HepG2 (cell line): ENCODE measurements at places on chromosomes 1 and 21.

GRCh38 chr1:95604771-95605170 is 370.8 kb downstream of the RWDD3 start:
- DNase-seq = no peak

- DNase-seq = no peak
Observed at GRCh38 chr1:41045740-41046139, 24.2 kb upstream of the SLFNL1 start.

- DNase-seq = no peak
Observed at GRCh38 chr1:198205016-198205684, 48.4 kb downstream of the NEK7 start.

DNA sequence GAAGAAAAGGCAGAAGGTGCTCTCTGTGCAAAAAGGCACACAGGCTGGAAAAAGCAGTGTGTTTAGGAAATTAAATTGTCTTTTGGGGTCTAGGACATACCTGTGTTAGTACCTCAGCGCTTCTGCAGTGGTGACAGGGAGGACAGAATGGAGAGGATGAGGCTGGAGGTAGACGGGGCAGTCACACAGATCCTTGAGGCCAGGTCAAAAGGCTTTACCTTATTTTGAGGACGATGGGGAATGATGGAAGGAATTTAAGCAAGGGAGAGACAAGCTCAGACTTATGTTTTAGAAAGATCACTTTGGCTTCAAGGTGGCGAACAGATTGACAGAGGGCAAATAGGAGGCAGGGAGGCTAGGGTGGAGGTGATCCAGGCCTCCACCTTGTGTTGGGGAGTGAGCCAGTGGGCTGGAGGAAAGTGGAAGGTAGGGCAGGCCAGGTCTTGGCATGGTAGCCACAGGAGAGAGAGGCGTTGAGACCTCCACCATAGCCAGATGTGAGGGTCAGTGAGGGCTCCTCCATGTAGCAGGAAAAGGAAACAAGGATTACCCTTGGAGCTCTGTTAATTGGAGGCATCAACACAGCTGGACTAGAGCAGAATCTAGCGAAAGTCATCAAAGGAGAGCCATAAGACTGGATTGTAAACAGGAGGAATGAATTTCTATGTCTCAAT is 4.2 kb downstream of the CYP4B1 start:
- no peak for DNase-seq

DNA sequence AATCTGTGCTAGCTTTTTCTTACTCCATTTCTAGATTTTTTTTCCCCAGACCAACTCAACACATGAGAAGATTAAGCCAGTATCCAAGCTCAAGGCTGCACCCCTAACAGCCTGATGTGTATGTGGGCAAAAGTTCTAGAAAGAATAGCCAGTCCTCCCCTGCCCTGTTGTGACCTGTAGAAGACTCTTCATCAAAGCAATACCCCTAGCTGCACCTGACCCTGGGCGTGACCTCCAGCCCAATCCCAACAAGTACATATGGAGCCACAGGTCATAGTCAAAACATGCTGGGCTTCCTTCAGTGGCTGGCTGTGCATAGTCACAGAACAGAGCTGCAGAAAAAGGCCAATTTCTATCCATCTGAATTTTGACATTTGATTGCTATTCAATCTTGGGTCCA is 72.5 kb downstream of the ATP1A1 start:
- DNase-seq = no peak

DNA sequence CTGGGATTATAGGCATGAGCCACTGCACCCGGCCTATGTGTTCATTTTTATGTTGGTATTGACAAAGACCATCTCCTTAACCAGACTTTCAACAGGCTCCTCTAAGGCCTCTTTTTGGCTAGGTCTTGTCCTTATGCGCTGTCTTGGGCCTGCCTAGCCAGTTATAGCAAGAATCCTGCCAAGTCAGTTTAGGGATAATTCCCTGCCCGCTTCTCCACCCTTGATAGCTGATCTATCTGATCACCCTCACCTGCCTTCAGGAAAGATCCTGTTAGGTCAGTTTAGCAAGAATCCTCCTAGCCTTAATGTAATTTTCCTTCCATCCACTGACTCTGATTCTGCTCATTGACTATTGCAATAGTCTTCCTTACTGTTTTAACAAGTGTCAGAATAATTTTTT is 2.4 kb upstream of the B4GALT3 start:
- no peak for DNase-seq

DNA sequence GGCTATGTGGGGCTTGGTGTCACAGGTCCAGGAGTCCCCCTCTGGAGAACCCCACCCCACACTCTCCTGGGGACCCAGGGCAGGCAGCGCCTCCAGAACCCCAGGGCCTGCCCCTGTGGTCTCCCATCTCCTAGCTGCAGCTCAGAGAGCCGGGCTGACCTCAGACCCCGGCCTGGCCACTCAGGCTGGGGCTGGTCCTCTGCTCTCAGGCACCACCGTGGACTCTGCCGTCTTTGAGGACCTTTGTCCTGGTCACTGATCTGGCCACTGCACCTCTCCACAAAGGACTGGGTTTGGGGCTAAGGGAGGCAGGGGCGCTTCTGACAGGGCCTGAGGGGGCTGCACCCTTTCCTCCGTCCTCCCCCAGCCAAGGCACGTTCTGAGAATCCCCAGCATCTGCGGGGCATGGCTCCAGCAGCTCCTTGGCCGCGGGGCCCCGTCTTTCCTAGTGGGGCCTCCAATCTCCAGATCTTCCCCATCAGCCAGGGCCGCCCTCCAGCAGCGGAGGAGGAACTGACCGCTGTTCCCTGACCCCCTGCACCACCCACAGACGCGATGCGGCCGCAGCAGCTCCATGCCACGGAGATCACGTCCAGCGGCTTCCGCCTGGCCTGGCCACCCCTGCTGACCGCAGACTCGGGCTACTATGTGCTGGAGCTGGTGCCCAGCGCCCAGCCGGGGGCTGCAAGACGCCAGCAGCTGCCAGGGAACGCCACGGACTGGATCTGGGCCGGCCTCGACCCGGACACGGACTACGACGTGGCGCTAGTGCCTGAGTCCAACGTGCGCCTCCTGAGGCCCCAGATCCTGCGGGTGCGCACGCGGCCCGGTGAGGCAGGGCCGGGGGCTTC is 3.3 kb downstream of the VWA1 start:
- no peak for DNase-seq

GRCh38 chr1:230867903-230868735 is at the start of gene C1orf198:
Gene C1orf198 (minus strand): TSS chr1:230868521. CDS start chr1:230868512, 9 bp downstream.
- peak; percentile 32 for DNase-seq

DNA sequence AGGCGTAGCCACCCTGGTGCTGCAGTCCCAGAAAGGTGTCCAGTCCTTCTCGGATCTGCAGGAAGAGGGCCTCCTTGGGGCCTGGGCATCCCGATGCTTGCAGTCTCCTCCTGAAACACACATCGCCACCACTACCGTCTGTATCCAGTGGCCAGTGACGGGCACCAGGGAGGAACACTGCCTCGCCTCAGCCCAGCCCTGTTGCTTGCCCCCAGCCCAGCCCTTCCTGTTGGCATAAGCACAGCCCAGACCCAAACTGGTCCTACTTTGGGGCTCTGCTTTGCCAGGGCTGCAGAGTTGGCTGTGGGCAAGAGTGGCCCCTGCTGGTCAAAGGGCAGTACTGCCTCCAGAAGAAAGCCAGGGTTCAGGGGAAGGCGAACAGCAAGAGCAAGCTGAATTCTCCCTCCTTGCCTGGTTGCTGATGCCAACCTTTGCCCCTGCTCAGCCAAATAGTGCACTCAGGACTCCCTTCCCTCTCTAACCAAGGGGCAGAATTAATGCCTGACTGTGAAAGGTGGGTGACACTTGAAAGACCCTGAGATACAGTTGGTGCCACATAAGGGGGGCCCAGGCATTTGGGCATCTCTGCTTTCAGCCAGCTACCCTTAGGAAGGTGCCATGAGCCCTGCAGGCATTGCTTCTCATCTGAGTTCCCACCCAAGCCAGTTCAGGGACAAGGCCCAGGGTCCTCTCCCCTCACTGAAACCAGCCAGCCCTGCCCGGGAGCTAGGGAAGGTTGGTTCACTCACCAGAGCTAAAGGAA is 11.1 kb upstream of the ARHGEF2 start:
- peak; percentile 50 for DNase-seq

GRCh38 chr1:165456861-165457260 is 11.9 kb upstream of the RXRG start:
- DNase-seq = no peak

DNA sequence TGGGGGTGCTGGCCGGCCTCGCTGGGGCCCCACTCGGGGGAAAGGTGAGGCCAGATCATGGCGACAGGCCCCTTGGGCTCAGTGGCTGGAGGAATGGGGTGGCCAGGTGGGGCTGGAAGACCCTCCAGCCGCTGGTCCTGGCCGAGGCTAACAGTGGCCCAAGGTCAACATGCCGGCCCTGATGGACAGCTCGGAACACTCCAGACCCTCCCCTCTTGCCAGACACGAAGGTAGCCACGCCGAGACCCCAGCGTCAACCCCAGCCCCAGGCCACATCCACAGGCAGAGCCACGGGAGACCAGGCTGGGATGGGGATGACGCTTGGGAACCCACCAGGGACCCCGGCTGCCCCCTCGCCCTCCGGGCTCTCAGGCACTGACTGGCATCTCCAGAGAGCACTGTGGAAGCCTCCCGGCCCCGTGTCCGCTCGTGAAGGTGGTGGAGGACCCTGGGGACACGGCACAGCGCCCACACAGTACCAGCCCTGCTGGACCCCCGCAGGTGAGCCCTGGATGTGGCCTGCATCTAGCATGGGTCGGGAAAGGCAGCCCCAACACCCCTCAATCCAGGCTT is 905 bp upstream of the C1QTNF12 start:
- no peak for DNase-seq

DNA sequence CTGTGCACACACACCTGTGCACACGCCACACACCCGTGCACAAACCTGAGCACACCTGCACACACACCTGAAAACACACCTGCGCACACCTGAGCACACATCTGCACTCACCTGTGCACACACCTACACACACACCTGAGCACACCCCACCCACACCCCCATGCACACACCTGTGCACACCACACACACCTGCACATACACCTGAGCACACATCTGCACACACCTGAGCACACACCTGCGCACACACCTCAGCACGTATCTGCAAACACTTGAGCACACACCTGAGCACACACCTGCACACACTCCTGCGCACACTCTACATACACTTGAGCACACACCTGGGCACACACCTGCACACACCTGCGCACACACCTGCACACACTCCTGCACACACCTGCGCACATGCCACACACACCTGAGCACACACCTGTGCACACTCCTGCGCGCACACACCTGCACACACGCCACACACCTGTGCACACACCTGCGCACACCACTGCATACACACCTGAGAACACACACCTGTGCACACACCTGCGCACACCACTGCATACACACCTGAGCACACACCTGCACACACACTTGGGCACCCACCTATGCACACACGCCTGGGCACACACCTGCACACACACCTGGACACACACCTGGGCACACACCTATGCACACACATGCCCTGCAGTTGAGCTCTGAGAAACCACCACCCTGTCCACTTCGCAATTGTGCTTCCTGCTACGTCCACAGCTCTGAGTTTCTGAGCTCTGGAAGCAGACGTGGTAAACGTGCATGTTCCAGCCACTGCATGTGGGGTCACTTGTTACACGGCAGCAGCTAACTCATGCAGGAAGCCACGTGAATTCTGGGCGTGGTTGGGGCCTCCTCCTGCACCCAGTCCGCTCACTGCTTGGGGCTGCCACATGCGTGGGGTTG is 8.0 kb upstream of the C1orf159 start:
- no peak for DNase-seq

DNA sequence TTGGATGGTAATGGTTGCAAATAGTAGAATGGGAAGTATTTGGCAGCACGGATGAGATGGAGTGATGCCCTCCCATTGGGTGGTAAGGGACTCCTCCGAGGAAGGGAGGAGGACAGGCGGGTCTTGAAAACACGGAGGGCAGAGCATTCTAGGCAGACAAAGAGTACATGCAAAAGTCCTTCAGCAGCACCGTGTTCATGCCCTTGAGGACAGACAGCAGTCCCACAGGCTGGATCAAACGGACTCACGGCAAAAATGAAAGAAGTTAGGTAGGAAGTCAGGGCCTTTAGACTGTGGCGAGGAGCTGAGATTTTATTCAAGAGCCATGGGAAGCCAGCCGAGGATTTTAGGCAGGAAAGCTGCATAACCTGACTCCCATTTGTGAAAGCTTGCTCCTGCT is 253.9 kb downstream of the RHOU start:
- DNase-seq = no peak

DNA sequence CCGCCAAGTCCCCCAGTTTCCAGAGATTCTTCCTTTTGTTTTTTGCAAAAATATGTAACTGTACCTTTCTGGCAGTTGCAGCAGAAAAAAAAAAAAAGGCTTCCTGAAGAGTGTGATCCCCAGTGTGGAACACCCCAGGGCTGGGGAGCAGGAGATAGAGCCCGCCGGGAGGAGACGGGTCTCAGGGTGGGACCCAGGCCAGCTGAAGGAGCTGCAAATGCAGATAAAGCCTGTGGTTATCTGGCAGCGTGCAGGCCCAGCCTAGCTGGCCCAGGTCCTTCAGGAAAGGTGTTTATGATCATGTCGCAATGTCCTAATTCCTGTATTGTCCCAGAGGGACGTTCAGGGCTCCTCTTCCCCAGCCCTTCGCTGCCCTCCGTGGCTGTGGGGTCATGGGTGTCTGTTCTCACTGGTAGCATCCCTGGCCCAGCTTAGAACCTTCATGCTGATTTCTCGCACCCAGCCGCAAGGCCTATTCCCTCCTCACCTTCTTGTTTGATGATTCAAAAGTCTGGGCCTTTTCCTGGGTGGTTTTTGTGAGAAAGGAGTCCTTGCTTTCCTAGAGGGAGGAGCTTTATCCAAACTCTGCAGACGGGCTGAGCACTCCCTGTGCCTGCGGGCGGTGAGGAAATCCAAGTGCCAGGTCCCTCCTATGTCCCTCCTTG is 26.2 kb downstream of the RNF187 start:
- no peak for DNase-seq

- DNase-seq = no peak
Observed at GRCh38 chr1:77271852-77272580, 9.8 kb upstream of the AK5 start.

DNA sequence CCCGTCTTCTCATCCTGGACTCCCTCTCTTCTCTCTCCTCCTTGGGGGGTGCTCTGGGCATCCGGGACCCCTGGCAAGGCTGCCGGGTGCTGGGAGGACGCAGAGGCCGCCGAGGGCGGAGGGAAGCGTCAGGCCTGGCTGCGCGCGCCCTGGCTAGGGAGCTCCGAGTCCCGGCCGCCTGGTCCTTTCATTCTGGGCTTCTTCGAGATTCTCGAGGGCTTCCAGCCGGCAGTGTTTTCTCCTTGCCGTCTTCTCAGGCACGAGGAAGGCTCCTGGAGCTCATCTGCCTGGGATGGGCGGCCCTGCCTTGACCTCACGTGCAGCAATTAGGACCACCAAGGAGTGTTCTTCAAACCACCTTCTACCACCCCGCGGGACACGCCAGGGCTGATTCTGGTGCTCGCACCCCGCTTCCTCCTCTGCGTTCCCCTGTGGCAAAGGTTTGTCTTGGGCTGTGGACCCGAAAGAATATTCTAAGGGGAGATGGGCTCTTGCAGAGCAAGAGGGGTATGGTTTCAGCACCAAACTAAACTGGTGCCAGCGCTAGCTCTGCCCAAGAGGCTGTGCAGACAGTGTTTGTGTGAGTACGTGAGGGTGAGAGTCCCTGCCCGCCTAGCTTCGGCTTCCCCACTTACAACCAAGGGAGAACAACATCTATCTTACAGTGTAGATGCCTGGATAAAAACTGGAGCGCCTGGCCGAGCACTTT is 36.5 kb downstream of the PIK3CD start:
- DNase-seq = no peak

- no peak for DNase-seq
Observed at GRCh38 chr1:109306832-109307273, at the start of gene MYBPHL. Gene MYBPHL (minus strand): TSS chr1:109307011. CDS start chr1:109306991, 20 bp downstream.

GRCh38 chr1:3943123-3943431 is 43.0 kb upstream of the C1orf174 start:
- no peak for DNase-seq

GRCh38 chr1:212158912-212159796 is 123.6 kb downstream of the DTL start:
- DNase-seq = peak; percentile 48

- no peak for DNase-seq
Observed at GRCh38 chr1:244992833-244993232, 128.5 kb upstream of the HNRNPU start.
